ENCODE measurements at places on chromosomes 4 and X.

GRCh38 chr4:186740822-186741221 lies 17.2 kb upstream of the FAT1 start:
- DNase-seq = no peak

DNA sequence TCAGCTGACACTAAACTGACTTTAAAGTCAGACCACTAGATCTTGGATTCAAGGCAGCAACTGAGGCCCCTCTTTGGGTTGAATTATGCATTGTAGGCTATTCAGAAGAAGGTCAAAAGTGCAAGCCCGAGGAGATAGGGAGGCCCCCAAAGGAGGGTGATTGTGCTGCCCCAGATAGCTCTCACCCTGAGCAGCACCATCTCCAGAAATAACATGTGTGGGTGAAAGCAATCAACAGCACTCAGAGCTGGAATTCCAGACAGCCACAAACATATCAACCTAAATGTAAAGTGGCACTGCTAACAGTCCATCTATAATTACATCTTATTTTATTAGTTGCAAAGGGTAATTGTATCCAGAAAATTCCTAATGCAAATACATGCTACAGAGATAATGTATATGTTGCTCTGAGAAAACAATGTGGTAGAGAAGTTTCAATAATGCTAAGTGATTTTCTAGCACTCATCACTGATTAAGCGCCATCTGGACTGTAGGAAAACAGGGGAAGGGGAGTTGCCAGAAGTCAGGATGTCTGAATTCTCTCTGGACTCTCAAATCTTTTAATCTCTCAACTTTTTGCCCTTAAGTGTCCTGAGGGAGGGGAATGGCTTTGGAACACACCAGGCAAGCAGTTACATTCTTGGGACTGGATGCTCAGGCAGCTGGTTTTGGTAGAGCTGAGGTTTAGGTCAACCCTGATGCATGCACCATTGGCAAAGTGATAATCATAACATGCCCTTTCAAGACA lies 61.8 kb upstream of the SFRP2 start:
- no peak for DNase-seq

GRCh38 chr4:8837181-8837841 lies 34.3 kb downstream of the HMX1 start:
- no peak for DNase-seq

- DNase-seq = no peak
These were observed 94.5 kb upstream of the DHRSX start for GRCh38 chrX:2595258-2595657.

DNA sequence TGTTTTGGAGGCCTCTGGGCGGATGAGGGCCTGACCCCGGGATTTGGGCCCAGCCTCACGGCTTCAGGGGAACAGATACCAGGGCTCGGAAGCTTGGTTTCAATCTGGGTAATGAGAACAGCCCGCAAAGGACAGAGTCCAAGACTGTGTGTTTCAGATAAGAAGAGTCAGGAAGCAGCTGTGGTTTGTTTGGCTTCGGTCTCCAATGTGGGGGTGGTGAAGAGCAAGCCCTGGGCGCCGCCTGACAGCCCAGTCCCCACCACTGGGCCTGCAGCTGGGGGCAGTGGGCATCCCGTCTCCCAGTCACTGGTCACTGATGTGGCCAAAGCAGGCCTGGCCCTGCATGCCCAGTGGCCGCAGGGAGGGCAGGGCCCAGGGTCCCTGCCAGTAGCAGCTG lies 9.1 kb downstream of the WFS1 start:
- no peak for DNase-seq

DNA sequence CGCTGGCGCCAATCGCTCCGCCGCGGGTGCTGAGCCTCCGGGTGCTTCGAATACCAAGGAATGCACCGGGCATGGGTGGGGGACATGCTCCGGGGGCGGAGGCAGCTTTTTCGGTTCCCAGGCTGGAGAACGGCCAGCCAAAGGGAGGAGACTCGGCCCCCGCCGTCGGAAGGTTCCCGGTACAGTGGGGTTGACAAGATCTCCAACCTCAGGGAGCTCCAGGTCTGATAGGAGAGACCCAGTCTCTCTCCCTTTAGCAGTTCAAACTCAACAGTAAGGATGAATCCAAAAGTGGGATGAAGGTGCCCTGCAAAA lies 29.1 kb upstream of the BCORL1 start:
- DNase-seq = no peak
